Fibroblast of the aortic adventitia (primary cell): ENCODE measurements at places on chromosomes 13 and 19. TPM values are rescaled to one million over a fixed set of nuclear protein-coding genes. Genes with fewer than 3 reads are reported as not detected.

Gene ILF3
- 68.3 and 119 TPM in 2 replicates for total RNA-seq

Gene TNFRSF19
- total RNA-seq = 0.08 and 7.3 TPM in 2 replicates

Gene MAP2K7
- 3.4 and 10.2 TPM in 2 replicates for total RNA-seq

Gene SBK3
- 0.25 TPM in 1 of 2 replicates, not detected in the other for total RNA-seq

Gene PCDH20
- total RNA-seq = 0.36 TPM in 1 of 2 replicates, not detected in the other

Gene DACT3
- total RNA-seq = 5.1 and 17.5 TPM in 2 replicates

Gene TPGS1
- total RNA-seq = 25.2 and 56.4 TPM in 2 replicates

Gene ZNF439
- 0.72 and 2.8 TPM in 2 replicates for total RNA-seq

Gene ERICH4
- total RNA-seq = not detected in 2 replicates

Gene LGI4
- total RNA-seq = 0.09 and 3.7 TPM in 2 replicates

Gene NANOS3
- total RNA-seq = 0.27 TPM in 1 of 2 replicates, not detected in the other

Gene CNFN
- not detected in 2 replicates for total RNA-seq

Gene VSTM2B
- total RNA-seq = not detected in 2 replicates

Gene PCDH8
- not detected in 2 replicates for total RNA-seq

Gene PRR22
- total RNA-seq = 0.09 and 1.1 TPM in 2 replicates

Gene PLVAP
- 0.09 TPM in 1 of 2 replicates, not detected in the other for total RNA-seq

Gene ZNF837
- 2.6 and 3.4 TPM in 2 replicates for total RNA-seq

Gene PLEKHG2
- 14.1 and 29.1 TPM in 2 replicates for total RNA-seq

Gene URAD
- not detected in 2 replicates for total RNA-seq

Gene PLPPR2
- total RNA-seq = 9.4 and 14.3 TPM in 2 replicates

Gene ETV2
- 0.81 and 1.6 TPM in 2 replicates for total RNA-seq

Gene ACTL9
- not detected in 2 replicates for total RNA-seq

Gene IGFL3
- not detected in 2 replicates for total RNA-seq

Gene CEACAM20
- total RNA-seq = not detected in 2 replicates

Gene LILRB5
- total RNA-seq = not detected in 2 replicates

Gene TEX26
- not detected in 2 replicates for total RNA-seq

Gene CHERP
- total RNA-seq = 5.6 and 8.0 TPM in 2 replicates

Gene ZFR2
- total RNA-seq = not detected in 2 replicates

Gene SLC10A2
- total RNA-seq = not detected in 2 replicates

Gene SIGLECL1
- not detected in 2 replicates for total RNA-seq

Gene OR10H1
- total RNA-seq = not detected in 2 replicates

Gene KIR2DL4
- total RNA-seq = not detected in 2 replicates

Gene PRKACA
- total RNA-seq = 13.8 and 44.0 TPM in 2 replicates

Gene IL17D
- 1.6 and 5.0 TPM in 2 replicates for total RNA-seq

Gene ZGLP1
- total RNA-seq = 0.16 and 0.63 TPM in 2 replicates

Gene CEACAM16
- total RNA-seq = not detected in 2 replicates

Gene TMPRSS9
- total RNA-seq = not detected in 2 replicates

Gene CYP2F1
- not detected in 2 replicates for total RNA-seq

Gene ZNF66
- total RNA-seq = 4.0 and 5.0 TPM in 2 replicates

Gene ZNF701
- total RNA-seq = 8.4 and 12.6 TPM in 2 replicates

Gene SHD
- total RNA-seq = not detected in 2 replicates

Gene DHDH
- not detected in 2 replicates for total RNA-seq

Gene FPR2
- not detected in 2 replicates for total RNA-seq

Gene PROZ
- total RNA-seq = not detected in 2 replicates

Gene OR7G3
- total RNA-seq = not detected in 2 replicates

Gene SIGLEC12
- total RNA-seq = not detected in 2 replicates

Gene WTIP
- 3.6 and 21.8 TPM in 2 replicates for total RNA-seq

Gene SERTAD1
- total RNA-seq = 13.8 and 18.2 TPM in 2 replicates

Gene TMC4
- total RNA-seq = 0.27 and 0.82 TPM in 2 replicates

Gene CGB5
- not detected in 2 replicates for total RNA-seq
